Naive thymus-derived CD4-positive, alpha-beta T cell (primary cell): ENCODE measurements at places on chromosomes 6 and 20. TPM values are rescaled to one million over a fixed set of nuclear protein-coding genes. Genes with fewer than 3 reads are reported as not detected.

Gene GRIK2
- total RNA-seq = 0.10 TPM in 1 of 2 replicates, not detected in the other

Gene GNRH2
- 1.2 TPM for total RNA-seq

Gene JPH2
- total RNA-seq = 0.13 and 0.17 TPM in 2 replicates

Gene C6orf52
- total RNA-seq = not detected

Gene CDSN
- total RNA-seq = not detected

Gene KCNQ2
- total RNA-seq = not detected in 2 replicates

Gene FOXF2
- not detected for total RNA-seq

DNA sequence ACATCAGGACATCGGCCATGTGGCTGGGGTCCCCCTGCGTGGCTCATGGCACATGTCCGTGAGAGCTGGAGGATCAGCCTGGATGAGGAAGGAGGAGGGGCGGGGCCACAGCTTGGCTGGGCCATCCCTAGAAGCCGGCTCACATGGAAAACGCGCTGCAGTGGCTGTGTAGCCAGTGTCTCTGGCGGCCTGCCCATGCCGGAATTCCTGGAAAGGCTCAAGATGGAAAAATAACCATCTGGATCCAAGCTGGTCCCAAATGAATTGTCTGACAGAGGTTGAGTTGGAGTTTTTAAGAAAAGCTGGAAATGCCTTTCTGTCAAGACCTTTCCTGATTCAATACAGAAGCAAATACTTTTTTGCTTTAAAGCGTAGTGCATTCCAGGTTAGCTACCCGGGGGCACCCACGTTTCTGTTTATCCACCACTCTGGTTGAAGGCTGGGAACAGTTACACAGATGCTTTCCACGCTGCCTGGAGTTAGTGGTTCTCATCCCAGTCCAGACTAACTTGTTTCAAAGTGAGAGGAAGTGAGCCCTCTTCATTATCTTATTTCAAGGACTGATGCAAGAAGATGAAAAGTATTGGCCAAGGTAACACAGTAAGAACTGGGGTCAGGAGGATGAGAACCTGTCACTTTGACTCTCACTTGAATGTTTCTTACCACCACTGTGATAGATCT lies 99.0 kb downstream of the GMPR start:
- no peak for DNase-seq

GRCh38 chr6:107248147-107248546 lies 132.8 kb upstream of the BEND3 start:
- DNase-seq = no peak

DNA sequence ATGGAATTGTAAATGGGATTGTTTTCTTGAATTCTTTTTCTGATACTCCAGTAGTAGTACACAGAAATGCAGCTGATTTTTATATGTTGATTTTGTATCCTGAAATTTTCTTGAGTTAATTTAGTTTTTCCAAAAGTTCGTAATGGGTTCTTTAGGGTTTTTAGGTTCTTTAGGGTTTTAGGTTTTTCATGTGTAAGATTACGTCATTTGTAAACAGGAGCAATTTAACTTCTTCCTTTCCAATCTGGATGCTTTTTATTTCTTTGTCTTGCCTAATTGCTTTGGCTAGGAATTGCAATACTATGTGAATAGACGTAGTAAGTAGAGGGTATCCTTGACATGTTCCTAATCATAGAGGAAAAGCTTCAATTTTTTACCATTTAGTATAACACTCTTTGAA lies 568.6 kb downstream of the MMUT start:
- DNase-seq = no peak

DNA sequence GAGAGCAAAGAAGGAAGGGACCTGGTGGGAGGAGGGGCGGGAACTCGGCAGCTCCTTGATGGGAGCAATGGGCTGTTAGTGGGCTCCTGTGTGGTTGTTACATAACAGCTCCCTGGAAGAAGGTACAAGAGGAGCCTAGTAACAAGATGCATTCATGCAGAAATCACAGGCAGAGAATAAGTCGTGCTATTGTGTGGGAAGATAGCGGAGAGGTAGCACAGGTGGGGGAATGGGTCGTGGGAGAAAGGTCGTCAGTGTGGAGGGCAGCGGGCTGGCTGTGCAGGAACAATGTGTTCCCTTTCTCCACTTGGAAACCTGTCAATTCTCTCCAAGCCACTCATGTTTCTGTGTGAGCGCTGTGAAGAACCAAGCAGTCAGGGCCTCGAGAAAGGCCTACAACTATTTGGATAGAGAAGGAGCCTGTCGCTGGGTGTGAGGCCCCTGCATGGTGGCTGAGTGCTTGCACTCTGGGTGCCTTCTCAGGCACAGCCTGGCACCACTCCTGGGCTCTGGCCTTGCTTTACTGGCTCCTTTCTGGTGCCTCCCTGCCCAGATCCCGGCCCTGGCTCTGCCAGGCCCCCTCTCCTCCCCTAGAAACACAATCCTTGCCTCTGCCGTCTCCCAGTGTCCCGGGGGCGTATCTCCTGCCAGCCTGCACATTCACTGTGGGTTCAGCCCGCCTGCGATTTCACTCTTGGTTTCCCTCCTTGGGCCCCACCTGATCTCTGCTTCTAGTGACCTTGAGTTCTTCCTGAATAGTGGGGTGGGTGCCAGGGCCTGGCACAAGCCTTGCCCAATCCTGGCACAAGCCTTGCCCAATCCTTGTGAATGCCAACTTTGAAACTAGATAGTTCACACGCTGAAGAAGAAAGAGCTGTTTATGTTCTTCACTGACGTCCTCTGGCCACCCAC lies 7.4 kb upstream of the FGD2 start:
- no peak for DNase-seq

GRCh38 chr20:43167615-43168014 lies 22.1 kb downstream of the PTPRT start:
- no peak for DNase-seq

GRCh38 chr6:4372866-4373265 lies 237.5 kb upstream of the ECI2 start:
- DNase-seq = no peak

GRCh38 chr6:44335631-44336030 lies 6.8 kb upstream of the SPATS1 start:
- DNase-seq = no peak

DNA sequence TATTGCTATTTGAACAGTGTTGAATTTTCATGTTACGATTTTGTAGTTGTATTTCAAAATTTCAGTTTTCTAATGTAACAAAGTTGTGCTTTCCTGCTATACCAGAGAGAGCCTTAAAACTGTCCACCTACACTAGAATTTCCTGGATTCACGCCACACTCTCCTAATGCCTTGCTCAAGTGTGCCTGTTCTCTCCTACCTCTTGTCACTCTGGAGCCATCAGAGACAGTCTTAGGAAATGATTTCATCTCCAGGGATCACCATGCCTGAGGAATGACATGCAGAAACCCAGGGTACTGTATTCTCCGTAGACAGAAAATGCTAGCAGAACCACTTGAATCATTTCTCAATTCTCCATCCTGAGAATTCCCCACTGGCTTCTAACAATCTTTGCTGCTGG lies 667.6 kb downstream of the KIF16B start:
- no peak for DNase-seq

- no peak for DNase-seq
These were observed 51.0 kb upstream of the CEP162 start for GRCh38 chr6:84278321-84278998.

DNA sequence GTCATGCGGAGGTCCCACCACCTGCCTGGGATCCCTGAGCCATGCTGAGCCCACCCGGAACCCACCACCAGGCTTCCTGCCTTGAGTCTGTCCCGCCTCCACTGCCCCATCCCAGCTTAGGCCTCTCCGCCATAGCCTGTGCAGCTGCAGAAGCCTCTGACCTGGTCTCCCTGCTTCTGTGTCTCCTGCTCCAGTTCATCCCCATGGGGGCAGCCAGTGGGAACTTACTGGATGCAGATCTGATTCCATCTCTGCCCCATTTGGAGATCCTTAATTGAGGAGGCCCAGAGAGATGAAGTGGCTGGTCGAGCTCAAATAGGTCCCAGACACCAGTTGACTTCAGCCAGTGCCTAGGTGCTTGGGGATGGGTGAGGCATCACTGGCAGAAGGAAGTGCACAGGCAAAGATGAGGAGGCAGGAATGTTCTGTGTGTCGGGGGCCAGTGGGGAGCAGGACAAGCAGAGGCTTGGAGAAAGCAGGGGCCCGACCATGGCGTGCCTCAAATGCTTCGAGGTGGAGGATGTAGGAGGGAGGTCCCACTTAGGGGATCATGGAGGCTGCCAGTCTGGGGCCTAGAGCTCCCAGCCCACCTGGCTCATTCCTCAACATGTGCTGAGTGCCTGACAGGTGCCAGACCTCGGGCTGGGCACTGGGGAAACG lies 112.8 kb downstream of the TOX2 start:
- no peak for DNase-seq

DNA sequence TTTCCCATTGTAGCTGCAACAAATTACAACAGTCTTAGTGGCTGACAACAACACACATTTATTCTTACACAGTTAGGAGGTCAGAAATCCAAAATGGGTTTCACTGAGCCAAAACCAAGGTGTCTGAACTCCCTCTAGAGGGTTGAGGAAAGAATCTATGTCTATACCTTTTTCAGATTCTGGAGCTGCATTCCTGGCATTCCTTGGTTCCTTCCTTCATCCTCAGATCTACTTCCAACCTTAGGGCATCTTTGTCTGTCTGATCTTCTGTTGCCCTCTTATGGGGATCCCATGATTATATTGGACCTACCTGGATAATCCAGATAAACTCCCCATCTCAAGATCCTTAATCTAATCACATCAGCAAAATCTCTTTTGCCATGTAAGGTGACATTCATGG lies 540.9 kb upstream of the MAP3K7 start:
- DNase-seq = no peak

DNA sequence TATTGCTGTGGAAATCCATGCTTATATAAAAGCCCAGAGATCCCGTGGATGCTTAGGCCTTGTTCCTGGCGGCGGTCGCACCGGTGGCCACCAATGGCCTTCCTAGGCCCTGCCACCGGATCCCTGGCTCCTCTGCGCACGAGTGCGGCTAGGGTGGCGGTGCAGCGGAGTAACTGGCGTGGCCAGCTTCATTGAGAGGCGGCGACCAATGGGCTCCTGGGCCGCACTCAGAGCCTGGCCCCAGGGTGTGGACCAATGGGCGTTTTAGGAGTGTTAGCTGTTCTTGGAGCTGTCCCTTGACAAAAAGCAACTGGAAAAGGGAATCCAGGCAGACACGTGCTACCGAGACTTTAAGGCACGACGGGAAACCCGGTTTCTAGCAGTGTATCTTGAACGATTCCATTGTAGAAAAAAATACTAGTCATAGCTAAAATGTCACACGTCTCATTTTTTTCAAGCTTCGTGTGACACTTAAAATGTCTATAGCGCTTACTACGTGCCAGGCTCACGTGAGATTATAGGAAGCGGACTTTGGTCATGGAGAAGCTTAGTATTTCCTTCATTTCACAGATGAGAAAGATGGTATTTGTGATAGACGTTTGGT lies 1.7 kb downstream of the AMD1 start:
- peak; percentile 45 for DNase-seq

- DNase-seq = no peak
These were observed 426.9 kb upstream of the JARID2 start for GRCh38 chr6:14819001-14819400.

DNA sequence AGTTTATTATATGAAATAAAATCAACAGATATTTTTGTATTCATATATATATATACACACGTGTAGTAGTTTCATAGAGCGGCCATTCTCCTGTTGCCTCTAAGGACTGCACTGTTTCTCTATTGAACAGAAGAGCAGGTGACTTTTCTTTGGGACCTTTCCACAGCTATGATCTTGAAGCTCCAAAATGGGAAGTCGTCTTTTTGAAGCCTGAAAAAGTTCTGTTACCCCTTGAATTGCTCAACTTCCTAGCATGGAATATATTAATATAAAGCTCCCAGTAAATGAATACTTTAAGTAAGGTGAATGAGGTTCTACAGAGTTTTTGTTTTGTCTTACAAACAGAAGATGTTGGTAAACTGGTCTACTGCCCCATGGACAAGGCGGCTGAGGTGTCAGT lies 42.2 kb upstream of the ADTRP start:
- no peak for DNase-seq

DNA sequence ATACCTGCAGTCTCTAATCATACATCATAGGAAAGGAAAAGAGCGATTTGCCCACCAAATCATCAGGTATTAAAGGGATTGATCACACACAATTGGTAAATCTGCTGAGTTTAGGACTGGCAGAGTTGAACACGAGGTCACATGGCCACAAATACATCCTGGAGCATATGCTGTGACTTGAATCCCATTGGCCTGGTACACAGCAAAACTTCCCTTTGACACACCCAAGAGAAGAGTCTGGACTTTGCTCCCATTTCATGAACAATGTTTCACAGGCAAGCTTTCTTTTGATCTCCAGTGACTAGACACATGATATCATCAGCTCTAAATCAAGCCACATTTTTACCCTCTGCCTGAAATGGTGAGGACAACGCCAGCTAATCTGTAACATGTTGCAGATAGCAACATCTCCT lies 117.9 kb downstream of the ISM1 start:
- no peak for DNase-seq

DNA sequence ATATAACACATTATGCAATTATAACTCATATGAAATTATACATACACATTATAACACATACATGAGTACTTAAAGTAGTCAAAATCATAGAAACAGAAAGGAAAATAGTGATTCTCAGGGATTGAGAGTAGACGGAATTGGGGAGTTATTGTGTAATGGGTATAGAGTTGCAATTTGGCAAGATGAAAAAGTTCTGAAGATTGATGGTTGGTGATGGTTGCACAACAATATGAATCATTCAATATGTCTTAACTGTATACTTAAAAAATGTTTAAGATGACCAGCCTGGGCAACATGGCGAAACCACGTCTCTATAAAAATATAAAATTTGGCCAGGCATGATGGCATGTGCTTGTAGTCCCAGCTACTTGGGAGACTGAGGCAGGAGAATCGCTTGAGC lies 372.7 kb downstream of the CDKAL1 start:
- no peak for DNase-seq

DNA sequence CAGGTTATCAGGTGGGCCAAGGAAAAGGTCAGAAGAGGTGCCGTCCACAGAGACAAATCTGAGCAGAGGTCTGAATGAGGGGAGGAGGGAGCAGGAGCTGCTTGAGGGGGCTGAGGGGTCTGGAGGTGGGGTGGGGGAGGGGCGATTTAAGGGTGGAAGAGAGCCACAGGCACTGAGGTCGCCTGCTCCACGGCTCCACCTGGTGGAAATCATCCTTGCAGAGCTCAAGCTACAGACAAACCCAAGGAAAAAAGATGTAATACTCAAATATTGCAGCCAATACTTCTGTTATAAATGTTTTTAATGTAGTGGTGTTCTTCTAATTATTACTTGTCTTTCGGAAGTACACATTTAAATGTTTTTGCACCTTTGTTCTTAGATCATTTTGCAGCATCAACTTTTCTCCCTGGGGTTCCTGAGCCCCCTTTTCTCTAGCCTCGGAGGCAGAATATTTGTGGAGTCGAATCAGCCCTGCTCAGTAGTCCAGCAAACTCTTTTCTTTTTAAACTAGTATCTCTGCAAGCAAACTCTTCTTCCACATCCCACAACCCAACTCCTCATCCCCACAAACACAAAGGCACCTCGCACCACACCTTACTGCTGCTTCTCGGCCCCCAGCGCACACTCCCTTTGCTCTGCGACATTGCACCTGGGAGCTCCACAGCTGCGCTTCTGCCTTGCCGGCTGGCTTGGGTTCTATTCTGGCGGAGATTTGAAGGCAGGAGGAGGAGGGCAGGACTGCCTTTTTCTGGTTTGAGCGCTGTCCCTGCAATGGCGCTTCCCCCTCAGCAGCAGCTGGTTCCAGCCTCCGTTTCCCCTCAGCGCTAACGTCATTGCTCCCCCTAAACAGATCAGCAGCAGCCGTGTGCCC lies 51.0 kb upstream of the TFAP2A start:
- DNase-seq = no peak

GRCh38 chr20:10089871-10090587 lies 55.2 kb downstream of the ANKEF1 start:
- no peak for DNase-seq

GRCh38 chr6:131322125-131322524 lies 186.9 kb downstream of the AKAP7 start:
- no peak for DNase-seq

- no peak for DNase-seq
These were observed 59.1 kb downstream of the CEP43 start for GRCh38 chr6:167058261-167058660.
